ENCODE measurements at places on chromosomes 2 and 18.

- peak; percentile 86 for DNase-seq
Measured at GRCh38 chr18:67731851-67732250, 215.3 kb upstream of the DSEL start.

DNA sequence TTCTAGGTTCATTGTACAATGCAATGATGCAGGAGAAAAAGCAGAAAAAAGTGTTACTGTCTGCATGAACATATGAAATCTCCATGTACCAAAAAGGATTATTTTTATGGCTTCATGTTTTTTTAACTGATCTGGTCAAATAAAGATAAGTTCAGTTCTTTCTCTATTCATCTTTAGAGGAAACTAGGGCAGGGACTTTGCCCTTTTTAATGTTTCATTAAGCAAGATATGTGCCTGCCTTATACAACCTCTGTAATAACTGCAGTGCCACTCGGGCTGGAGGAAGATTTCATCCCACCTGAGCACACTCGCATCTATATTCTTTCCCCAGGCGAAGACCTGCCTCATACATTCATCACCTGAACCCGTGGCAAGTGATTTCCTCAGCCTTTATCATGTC, 157.9 kb upstream of the DDX18 start:
- DNase-seq: no peak

DNA sequence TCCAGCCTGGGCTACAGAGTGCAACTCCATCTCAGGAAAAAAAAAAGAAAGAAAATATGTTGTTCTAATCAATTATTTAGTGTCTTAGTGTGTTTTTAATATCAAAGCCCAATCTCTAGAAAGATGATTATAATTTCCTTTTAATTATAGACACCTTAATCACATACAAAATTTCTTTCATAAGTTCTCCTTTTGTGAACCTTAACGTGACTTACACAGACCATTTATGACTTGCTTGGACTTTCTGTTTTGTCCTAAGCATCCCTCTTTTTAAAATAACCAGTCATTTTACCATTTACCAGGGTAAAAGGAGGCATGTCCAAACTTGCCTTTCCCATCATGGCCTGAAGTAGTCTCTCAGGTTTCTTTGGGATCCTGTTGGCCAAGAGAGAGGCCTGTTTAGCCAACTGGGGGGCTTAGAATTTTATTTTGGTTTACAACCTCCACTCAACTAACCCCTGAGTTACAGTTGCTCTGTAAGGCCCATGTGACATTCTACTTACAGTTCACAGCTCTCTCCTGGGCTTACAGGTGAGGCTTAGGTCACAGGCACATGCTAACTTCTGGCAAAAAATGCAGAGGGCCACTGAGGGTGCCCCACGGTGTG, 23.9 kb upstream of the GPR155 start:
- peak; percentile 54 for DNase-seq

DNA sequence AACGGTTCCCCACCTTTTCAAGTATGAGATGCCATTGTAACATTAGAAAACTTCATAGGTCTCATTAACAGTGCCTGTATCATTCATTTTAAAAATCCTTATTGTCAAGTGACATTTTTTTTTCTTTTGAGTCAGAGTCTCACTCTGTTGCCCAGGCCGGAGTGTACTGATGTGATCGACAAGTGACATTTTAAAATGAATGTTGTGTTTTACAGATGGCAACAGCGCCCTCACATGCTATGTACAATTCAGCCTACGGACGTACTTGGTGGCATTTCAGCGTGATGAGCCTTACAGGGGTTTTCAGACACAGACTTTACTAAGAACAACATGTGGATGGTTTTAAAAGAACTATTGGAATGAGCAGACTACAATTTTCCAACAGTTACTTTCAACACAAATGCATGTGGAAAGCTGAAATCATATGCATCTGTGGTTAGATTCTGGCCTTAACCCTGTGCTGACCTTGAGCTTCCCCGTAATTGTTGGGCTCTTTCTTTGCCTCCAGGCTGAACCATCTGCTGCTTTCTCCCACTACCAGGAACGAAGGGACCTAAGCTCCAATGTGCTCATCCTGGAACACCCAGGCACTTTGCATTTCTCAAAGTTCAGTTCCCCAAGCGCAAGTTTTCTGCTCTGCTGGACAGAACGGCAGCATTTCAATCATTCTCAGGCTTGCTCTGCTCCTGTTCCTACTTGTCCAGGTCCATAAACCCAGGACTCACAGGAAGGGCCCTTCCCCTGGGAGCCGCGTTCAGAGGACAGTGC, 119.9 kb upstream of the NDUFV2 start:
- peak; percentile 66 for DNase-seq

GRCh38 chr18:44629406-44629805, 51.3 kb upstream of the SETBP1 start:
- no peak for DNase-seq

DNA sequence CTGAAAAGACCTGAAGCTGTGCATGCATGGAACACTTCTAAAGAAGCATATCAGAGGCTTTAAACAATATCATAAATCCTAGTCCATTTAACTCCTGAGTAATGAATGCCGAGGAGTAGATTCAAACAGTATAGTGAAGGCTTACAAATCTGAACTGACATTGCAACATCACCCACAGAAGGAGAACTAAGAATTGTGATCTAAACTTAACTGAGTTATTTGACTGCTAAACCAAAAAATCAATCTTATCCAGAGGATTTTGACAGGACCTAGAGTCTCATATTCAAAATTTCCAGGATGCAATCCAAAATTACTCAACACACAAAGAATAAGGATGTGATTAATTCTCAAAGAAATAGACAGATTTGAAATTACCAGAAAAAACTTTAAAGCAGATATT, 181.0 kb downstream of the SLC39A10 start:
- DNase-seq: peak; percentile 80

GRCh38 chr2:128513961-128514283, 195.3 kb upstream of the HS6ST1 start:
- DNase-seq: no peak

- no peak for DNase-seq
Measured at GRCh38 chr18:46282646-46283045, 178.5 kb downstream of the HAUS1 start.

GRCh38 chr18:76530391-76530790, 35.3 kb upstream of the ZNF516 start:
- no peak for DNase-seq

DNA sequence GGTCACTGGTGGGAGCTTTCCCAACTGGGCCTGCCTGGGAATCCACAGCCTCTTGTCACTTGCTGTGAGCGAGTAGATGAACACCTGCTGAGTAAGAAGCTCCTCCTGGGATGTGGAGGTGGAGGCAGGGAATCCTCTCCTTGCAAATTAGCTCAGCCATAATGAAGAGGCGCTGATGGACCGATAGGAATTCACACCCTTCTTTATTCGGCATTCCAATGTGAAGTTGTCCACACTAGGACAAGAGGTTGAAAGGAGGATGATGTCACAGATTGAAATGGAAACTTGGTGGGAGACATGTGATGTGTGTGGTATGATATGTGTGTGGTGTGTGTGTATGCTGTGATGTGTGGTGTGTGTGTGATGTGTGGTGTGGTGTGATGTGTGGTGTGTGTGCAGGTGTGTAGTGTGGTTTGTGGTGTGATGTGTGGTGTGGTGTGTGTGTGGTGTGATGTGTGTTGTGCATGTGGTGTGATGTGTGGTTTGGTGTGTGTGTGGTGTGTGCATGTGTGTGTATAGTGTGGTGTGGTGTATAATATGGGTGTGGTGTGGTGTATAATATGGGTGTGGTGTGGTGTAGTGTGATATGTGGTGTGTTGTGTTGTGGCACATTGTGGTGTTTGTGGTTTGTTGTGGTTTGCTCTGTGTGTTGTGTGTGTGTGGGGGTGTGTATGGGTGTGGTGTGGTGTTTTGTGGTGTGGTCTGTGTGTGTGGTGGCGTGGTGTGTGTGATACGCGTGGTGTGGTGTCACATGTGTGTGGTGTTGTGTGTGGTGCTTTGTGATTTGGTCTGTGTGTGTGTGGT, 216.4 kb downstream of the BCL2 start:
- DNase-seq: no peak

DNA sequence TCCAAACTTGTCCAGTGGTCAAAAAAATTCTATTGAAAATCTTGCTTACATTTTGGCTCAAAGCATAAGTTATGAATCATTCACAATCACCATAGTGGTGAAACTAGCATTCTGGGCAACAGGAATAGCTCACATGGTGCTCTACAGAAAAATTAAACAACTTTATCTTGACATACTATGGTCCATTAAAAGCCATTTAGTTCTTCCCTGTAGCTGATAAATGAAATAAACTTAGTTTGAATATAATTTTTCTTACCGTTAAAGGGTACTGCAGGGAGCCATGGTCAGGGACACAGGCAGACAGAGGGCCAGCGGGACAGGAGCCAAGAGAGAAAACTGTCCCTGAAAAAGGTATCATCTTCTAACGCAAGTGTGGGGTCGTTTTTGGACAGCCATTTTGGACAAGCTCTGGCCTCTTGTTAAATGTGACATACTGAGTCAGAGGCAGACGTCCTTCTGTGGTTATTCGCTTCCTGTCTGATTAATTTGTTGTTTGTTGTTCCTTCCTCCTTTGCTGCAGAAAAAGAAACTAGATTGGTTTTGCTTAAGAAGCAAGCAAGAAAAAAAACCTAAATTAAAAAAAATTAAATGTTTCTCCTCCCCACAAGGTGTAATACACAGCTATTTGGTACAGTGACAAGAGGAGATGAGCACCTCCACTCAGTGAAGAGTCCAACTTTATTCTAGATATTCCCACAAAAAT, at the start of gene WIPF1:
WIPF1 (minus strand) TSS at position 460 of the 703 bp plus-strand sequence. CDS start 12,231 bp downstream, outside the sequence.
- DNase-seq: peak; percentile 90

- DNase-seq: peak; percentile 16
Measured at GRCh38 chr18:79797518-79798345, at the start of gene KCNG2. Gene KCNG2, plus strand, starts transcription at chr18:79797938. Its CDS starts 65,730 bp downstream, at chr18:79863668.

Data from fibroblast of mammary gland (primary cell).